ENCODE measurements at places on chromosomes 11 and 22.

GRCh38 chr11:100759856-100760255 is 72.8 kb downstream of the ARHGAP42 start:
- H3K4me1 ChIP-seq = no peaks in the 10 kb centered on the region
- no peaks in the 10 kb centered on the region for H3K27me3 ChIP-seq
- no peaks in the 10 kb centered on the region for H3K36me3 ChIP-seq
- no peak overlapping the region for H3K27ac ChIP-seq
- no peak for DNase-seq
- H3K4me3 ChIP-seq = no peak overlapping the region

DNA sequence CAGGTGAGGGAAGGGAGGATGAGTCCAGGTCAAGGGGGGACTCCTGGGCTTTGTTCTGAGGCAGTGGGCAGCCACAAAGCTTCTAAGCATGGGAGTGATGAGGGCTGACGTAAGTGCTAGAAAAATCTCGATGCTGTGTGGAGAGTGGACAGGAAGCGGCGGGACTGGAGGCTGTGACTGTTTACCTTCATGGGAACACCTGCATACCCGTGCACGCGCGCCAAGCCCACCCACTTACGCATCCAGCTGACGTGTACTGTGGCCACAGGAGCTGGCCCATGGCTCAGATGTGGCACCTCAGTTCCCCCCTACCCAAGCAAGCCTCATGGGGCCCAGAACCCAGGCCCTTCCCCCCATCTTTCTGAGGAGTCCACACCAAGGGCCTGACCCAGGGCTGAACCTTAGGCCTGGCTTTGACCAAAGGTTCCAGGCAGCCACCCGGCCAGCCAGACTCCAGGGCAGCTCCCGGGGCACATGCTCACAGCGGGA is 14.0 kb downstream of the MYRF start:
- H3K4me1 ChIP-seq = no peaks in the 10 kb centered on the region
- H3K4me3 ChIP-seq = no peak overlapping the region
- H3K36me3 ChIP-seq = no peaks in the 10 kb centered on the region
- H3K27ac ChIP-seq = no peak overlapping the region
- no peaks in the 10 kb centered on the region for H3K27me3 ChIP-seq

DNA sequence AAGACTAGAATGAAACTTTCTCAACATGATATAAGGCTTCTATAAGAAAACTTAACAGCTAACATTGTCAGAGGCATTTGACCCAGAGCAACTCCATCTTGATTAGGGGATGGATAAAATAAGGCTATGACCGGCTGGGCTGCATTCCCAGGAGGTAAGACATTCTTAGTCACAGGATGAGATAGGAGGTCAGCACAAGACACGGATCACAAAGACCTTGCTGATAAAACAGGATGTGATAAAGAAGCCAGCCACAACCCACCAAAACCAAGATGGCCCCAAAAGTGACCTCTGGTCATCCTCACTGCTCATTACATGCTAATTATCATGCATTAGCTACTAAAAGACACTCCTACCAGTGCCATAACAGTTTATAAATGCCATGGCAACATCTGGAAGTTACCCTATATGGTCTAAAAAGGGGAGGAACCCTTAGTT is 135.2 kb downstream of the TTC28 start:
- no peaks in the 10 kb centered on the region for H3K36me3 ChIP-seq
- peaks cover 21% of the 10 kb centered on the region for H3K4me1 ChIP-seq
- no peak overlapping the region for H3K4me3 ChIP-seq
- no peak overlapping the region for H3K27ac ChIP-seq
- H3K27me3 ChIP-seq = no peaks in the 10 kb centered on the region

- no peak for DNase-seq
- H3K27ac ChIP-seq = no peak overlapping the region
- peaks cover 53% of the 10 kb centered on the region for H3K4me1 ChIP-seq
- H3K27me3 ChIP-seq = no peaks in the 10 kb centered on the region
- H3K4me3 ChIP-seq = no peak overlapping the region
Observed at GRCh38 chr11:126337474-126338241, 17.8 kb upstream of the ST3GAL4 start.

DNA sequence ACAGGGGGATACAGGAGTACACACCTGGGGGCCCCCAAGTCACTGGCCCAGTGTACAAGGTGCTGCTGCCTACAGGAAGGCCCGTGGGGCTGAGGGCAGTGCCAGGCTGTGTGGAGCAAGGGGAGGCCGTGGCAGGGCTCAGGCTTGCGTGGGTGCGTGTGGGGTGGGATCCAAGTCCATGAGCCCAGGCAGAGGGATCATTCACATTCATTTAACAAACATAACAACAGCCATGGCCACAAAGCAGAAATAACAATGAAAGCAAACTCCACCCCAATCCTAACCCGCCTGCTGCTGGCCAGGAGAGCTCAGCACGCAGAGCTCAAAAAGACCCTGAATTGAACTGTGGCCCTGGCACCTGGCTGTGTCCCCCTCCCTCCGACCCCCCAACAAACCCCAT is 17.0 kb upstream of the SCGB1A1 start:
- no peaks in the 10 kb centered on the region for H3K4me1 ChIP-seq
- DNase-seq = no peak
- no peaks in the 10 kb centered on the region for H3K36me3 ChIP-seq
- no peak overlapping the region for H3K27ac ChIP-seq
- H3K27me3 ChIP-seq = no peaks in the 10 kb centered on the region

GRCh38 chr11:13160346-13160745 is 117.2 kb upstream of the BMAL1 start:
- no peaks in the 10 kb centered on the region for H3K27me3 ChIP-seq
- H3K4me3 ChIP-seq = no peak overlapping the region
- H3K4me1 ChIP-seq = no peaks in the 10 kb centered on the region

DNA sequence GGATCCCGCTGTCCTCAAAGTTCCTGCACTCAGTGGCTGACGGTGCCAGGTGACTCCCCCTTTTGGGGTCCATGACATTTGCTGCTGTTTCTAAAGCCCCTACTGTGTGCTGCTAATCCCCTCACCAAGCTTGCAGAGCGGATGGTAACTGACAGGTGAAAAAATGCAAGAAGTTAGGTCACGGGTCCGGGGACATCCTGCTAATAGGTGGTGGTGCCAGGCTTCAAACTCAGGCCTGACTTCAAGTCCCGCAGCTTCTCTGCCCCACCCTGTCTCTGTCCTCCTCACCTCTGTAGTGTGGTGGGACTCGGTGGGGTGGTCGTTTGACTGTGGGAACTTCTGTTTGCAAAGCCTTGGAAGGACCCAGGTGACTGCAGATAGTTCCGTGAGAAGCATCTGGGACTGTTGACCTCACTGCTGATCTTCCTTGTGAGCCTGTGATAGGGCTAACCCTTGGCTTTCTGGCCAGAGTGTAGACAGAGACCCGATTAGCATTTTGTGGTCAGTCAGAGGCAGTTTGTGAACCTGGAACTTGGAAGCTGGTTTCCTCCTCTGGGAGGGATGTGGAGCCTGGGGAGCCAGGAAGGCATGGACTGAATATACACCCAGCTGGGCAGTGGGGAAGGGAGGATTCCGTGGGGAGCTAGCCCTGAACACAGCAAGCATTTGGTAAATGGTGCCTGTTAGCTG is 115.4 kb upstream of the OR4B1 start:
- no peak overlapping the region for H3K27ac ChIP-seq

DNA sequence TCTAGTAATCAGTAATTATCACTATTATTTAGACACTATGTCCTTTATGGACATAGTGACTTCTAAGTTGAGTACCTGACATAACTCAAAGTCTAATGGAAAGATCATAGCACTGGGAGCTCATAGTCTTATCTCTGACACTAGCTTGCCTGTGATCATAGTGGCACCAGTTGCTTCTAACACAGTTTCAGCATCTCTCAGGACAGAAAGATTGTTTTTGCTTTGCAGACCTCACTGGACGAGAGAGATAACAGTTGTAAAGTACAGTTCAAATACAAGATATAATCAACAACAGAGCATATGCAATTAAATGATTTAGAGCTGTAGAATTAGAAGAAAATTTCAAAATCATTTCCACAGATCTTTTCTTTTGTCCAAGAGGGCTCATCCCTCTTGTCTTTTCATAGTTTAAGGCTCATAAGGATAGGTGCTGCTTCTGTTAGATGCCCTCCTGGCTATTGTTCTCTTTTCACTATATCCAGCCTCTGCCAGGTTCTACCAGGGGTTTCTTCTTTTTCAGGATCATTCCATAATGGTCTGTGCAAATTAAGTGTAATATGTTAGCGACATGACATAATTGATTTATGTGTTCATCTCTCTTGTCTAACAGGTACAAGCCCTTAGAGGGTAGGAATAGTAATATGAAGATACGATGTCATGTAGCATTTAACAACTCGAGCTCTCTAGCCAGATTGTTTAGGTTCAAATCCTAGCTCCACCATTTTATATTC is 1175.4 kb upstream of the TENM4 start:
- H3K36me3 ChIP-seq = no peaks in the 10 kb centered on the region
- peak; percentile 17 for DNase-seq
- no peak overlapping the region for H3K27ac ChIP-seq
- H3K4me3 ChIP-seq = no peak overlapping the region
- no peaks in the 10 kb centered on the region for H3K4me1 ChIP-seq
- H3K27me3 ChIP-seq = no peaks in the 10 kb centered on the region

DNA sequence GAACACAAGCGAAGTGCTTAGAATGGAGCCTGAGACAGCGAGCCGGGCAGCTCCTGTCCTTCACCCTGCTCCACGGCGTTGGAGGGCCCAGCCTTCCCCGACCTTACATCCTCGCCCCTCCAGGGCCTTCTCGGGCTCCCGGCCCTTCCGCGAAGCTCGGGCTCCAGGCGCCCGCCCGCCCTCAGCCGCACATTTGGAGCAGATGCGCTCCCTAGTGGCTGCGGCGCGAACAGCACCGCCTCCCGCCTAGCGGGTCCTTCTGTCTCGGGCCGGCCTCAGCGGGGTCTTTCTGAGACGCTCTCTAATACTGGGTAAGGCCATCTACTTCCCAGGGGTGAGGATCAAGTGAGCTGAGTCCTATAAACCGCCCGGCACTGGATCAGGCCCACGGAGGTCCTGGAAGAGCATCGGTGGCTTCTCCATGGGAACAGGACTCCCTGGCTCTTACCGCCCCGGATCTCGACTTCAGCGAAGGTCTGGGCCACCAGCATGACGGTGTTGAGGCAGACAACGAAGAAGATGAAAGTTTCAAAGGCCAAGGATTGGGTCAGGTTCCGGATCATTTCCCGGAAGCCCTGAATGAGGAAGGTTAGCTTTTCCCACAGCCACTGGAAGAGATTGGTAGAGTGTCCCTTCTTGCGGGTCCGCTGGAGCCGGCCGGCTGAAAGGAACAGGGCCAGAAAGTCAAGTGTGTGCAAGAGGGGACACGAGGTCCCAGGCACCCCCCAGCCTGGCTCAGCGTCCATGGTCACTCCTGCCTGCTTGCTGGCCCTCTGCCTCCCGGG is 3.7 kb downstream of the CATSPER1 start:
- no peak overlapping the region for H3K27ac ChIP-seq
- H3K36me3 ChIP-seq = no peaks in the 10 kb centered on the region
- H3K4me1 ChIP-seq = peaks cover 20% of the 10 kb centered on the region
- H3K4me3 ChIP-seq = peak overlapping the region; percentile 21

DNA sequence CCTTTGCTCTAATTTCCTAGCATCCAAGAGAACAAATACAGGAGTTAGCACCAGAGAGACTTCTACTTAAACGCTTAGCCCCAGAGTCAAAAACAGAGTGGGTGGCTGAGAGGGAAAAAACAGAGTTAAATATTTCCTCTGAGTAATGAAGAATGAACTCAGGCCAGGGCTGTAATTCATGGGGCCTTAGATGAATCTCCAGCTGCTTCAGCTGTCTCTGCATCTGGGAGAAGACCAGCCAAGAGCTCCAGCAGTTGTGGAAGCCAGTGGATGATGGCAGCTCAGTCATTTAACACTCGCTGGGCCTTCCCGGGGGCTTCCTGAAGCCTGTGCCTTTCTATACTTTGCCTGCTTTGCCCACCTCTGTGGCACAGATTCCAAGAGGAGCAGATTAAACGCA is 5.7 kb upstream of the ADAMTS15 start:
- no peaks in the 10 kb centered on the region for H3K4me1 ChIP-seq
- H3K27ac ChIP-seq = no peak overlapping the region
- no peak overlapping the region for H3K4me3 ChIP-seq

- no peak overlapping the region for H3K4me3 ChIP-seq
- peaks cover 93% of the 10 kb centered on the region for H3K27me3 ChIP-seq
- no peaks in the 10 kb centered on the region for H3K4me1 ChIP-seq
- DNase-seq = no peak
Observed at GRCh38 chr11:126544108-126545056, 188.9 kb downstream of the ST3GAL4 start.

DNA sequence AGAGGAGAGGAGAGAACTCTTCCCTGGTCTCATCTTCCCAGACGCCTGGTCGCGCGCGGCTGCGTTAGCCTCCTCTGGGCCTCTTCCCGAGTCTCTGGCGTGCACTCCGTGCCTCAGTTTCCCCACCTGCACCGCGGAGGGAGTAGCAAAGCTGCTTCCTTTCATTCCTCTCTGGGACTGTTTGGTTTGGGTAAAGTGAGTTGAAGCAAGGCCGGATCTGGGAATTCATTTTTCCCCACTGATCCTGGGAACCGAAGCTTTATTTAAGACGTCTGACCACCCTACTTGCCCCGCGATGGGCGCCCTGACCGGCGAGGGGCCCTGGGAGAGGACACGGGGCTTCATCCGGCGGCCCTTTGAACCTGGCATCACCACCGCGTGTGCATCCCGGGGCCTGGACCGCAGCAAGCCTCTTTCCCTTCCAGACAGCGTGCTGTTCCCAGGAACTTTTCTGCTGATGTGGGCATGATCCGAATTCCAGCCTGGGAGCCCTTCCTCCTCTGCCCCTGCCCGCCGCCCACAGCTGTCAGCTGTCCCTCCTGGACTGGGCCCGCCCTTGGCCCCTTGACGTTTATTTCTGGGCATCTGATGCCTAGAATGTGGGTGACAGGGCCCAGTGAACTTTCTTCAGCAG is 758 bp downstream of the LDLRAD3 start:
- H3K27ac ChIP-seq = no peak overlapping the region
- H3K27me3 ChIP-seq = no peaks in the 10 kb centered on the region
- no peaks in the 10 kb centered on the region for H3K36me3 ChIP-seq

- DNase-seq = no peak
- H3K36me3 ChIP-seq = no peaks in the 10 kb centered on the region
- H3K27ac ChIP-seq = no peak overlapping the region
- no peaks in the 10 kb centered on the region for H3K27me3 ChIP-seq
- no peaks in the 10 kb centered on the region for H3K4me1 ChIP-seq
- H3K4me3 ChIP-seq = no peak overlapping the region
Observed at GRCh38 chr11:9201372-9202162, 63.6 kb downstream of the DENND5A start.

All from PC-9 (cell line).